ENCODE measurements at places on chromosomes 11 and 22. TPM values are rescaled to one million over a fixed set of nuclear protein-coding genes. Genes with fewer than 3 reads are reported as not detected.

The MS4A8 gene
- not detected for total RNA-seq

The PAX6 gene
- total RNA-seq = 0.07 TPM

The TAF10 gene
- 152 TPM for total RNA-seq

The UCP3 gene
- 0.73 TPM for total RNA-seq

The SLC16A8 gene
- total RNA-seq = not detected

- DNase-seq = no peak
- H3K4me3 ChIP-seq = no peak overlapping the region
- no peaks in the 10 kb centered on the region for H3K36me3 ChIP-seq
- H3K27ac ChIP-seq = no peak overlapping the region
Observed at GRCh38 chr11:113105592-113105991, 144.4 kb downstream of the NCAM1 start.

- no peak for DNase-seq
- H3K27ac ChIP-seq = no peak overlapping the region
- H3K4me3 ChIP-seq = no peak overlapping the region
- H3K36me3 ChIP-seq = no peaks in the 10 kb centered on the region
- H3K27me3 ChIP-seq = peaks cover 24% of the 10 kb centered on the region
- peaks cover 3% of the 10 kb centered on the region for H3K4me1 ChIP-seq
Observed at GRCh38 chr11:57899378-57899777, 124.3 kb upstream of the OR9Q1 start.

- no peaks in the 10 kb centered on the region for H3K36me3 ChIP-seq
- no peaks in the 10 kb centered on the region for H3K4me1 ChIP-seq
- H3K27me3 ChIP-seq = peaks cover 46% of the 10 kb centered on the region
Observed at GRCh38 chr11:19433791-19434190, 193.0 kb upstream of the E2F8 start.

- H3K4me1 ChIP-seq = peaks cover 35% of the 10 kb centered on the region
- H3K4me3 ChIP-seq = peak within 1 kb of the TSS; percentile 88
- no peaks in the 10 kb centered on the region for H3K27me3 ChIP-seq
Observed at GRCh38 chr22:43151251-43152002, at the start of gene TSPO. TSPO (plus strand) TSS chr22:43151559; CDS start chr22:43159239, 7,680 bp downstream.

GRCh38 chr11:70675697-70676374 lies 277.5 kb downstream of the CTTN start:
- no peak overlapping the region for H3K27ac ChIP-seq
- H3K4me3 ChIP-seq = no peak overlapping the region
- H3K27me3 ChIP-seq = peaks cover 1% of the 10 kb centered on the region
- no peaks in the 10 kb centered on the region for H3K36me3 ChIP-seq

DNA sequence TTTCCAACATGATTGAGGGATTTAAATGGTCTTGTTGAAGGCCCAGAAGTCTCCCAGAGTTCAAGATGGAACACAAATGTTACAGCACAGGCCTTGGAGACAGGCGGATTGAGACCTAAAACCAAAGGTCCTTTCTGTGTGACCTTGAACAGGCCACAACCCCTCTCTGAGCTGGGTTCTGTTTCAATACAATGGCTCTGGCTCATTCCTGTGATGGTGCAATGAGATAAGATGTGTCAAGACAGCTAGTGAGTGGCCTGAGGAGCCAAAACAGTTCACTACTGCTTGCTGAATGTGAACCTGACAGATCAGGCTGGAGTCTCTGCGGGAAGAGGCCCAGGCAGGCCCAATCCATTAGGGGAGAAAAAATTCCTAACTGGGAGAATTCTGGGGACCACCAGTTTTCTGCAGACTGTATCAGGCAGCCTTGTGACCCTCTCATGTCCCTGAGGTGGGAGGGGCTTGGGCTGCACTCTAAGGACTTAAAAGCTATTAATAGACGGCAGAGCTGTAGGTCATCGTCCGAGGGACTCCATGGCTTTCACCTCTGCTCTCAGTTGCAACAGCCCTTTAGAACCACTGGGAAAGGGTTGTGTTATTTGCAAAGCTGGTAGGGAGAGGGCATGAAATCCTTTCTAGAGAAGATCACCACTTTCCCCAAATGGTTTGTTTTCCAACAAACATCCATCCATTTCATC lies 126.1 kb upstream of the TEAD1 start:
- H3K27ac ChIP-seq = no peak overlapping the region
- no peaks in the 10 kb centered on the region for H3K36me3 ChIP-seq
- no peaks in the 10 kb centered on the region for H3K4me1 ChIP-seq
- no peak overlapping the region for H3K4me3 ChIP-seq
- no peak for DNase-seq

DNA sequence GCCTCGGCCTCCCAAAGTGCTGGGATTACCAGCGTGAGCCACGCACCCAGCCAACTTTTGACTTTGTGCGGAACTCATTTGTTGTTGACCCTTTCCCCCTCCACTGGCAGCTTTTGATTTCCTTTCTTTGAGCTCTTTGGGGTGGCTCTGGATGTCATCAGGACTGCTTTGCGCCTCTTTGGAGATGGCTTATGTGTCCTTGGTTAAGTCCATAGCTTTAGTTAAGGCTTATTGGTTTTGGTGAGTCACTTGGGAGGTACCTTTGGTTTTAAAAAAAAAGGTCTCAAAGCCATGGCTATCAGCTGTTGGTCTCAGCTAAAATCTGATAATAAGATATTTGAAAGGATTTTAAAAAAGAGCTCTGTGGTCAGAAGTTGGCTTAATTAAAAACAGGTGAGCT lies 5.1 kb upstream of the ARSA start:
- no peak overlapping the region for H3K27ac ChIP-seq
- no peaks in the 10 kb centered on the region for H3K36me3 ChIP-seq

Data from activated CD4-positive, alpha-beta T cell treated with anti-CD3 and anti-CD28 coated beads for 36 hours (primary cell).